ENCODE measurements at places on chromosomes 2 and 18.

GRCh38 chr2:199101487-199101886 lies 356.3 kb downstream of the SATB2 start:
- no peak for DNase-seq

DNA sequence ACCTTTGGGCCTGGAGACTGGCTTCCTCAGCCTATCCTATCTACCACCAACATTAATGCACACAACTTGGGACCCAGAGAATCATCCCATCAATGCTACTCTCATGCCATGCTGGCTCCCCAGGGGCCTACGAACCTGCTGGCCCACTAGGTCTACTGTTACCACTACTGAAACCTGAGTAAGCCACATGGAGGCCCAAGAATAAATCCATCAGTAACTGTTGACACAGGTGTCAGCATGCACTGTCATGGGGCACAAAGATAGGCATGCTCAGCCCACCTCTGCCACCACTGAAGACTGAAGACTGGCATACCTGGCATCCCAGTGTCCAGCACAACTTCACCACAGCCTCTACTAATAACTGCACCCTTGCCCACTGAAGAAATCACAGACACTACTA lies 71.1 kb upstream of the ACVR1C start:
- no peak for DNase-seq

GRCh38 chr2:191015239-191015638 lies 1.3 kb upstream of the STAT1 start:
- DNase-seq: no peak

- no peak for DNase-seq
These were observed 215.6 kb downstream of the HDAC4 start for GRCh38 chr2:239184968-239185903.

DNA sequence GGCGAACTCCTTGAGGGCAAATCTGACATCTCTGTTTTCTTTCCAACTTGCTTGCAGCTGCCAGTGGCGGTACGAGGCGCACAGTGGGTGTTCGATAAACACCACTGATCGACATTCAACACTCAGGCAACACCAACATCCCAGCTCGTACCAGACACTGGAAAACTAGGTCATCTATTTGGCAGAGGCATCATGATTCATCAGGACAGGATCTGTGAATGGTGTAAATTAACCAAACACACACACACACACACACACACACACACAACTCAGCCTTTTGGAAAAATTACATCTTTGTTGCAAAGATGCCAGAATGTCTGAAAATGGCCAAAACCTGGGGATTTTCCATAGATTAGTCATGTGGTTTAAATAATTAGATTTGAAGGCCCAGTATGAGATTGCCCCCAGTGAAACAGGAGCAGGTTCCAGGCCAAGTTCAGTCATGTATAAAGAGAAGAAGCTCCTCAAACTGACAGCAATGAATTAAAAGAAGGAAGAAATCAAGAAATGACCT lies 150.5 kb upstream of the NCKAP5 start:
- no peak for DNase-seq

DNA sequence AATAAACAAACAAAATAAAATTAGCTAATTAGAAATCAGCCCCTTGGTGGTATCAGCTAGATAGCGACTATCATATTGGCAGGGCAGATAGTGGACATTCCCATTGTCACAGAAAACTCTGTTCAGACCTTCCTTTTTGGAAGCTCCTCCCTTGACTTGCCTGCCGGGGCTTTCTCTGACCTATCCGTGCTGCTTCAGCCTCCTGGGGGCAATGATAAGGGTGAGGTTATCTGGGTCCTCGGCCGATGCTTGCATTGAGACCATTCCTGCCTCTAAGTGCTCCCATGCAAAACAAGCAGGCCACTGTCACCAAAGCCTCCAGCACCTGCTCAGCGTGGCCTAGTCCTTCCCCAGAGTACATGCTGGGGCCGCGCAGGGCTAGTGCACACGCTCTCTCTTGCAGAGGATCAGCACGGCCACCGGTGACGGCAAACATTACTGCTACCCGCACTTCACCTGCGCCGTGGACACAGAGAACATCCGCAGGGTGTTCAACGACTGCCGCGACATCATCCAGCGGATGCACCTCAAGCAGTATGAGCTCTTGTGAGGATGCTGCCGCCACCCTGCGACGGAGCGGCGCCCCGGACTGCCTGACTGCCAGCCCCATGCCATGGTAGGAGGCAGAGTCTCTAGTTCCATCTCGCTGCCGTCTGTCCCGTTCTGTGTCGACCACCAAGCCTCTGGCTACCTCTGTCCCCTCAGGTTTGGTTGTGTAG lies 27.4 kb downstream of the MPPE1 start:
- DNase-seq: no peak

All from stimulated activated CD8-positive, alpha-beta memory T cell treated with anti-CD3 and anti-CD28 coated beads, Interleukin-15, amount 100 ng/mL, for 1 hour (primary cell).